ENCODE measurements at places on chromosomes 2 and 18.

- no peak for DNase-seq
These were observed 9.3 kb upstream of the KCNE4 start for GRCh38 chr2:223042704-223043118.

GRCh38 chr2:121670181-121670580 is 20.9 kb upstream of the CLASP1 start:
- DNase-seq: no peak

DNA sequence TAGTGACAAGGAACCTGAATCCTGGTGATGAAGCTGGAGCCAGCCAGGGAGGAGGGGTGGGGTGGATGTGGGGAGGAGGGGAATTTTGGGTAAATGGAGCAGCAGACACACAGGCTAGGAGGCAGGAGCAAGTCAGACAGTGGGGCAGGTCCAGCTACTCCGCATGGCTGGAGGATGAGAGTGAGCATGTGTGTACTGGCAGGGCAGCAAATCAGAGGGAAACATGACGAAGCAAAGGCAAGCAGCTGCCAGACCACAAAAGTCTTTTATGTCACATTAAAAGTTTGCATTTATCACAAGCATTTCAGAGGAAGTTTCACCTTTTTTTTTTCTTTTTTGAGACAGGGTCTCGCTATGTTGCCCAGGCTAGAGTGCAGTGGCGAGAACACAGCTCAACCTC is 11.9 kb upstream of the KIDINS220 start:
- DNase-seq: no peak

GRCh38 chr2:140597836-140598235 is 1533.0 kb downstream of the LRP1B start:
- peak; percentile 13 for DNase-seq

DNA sequence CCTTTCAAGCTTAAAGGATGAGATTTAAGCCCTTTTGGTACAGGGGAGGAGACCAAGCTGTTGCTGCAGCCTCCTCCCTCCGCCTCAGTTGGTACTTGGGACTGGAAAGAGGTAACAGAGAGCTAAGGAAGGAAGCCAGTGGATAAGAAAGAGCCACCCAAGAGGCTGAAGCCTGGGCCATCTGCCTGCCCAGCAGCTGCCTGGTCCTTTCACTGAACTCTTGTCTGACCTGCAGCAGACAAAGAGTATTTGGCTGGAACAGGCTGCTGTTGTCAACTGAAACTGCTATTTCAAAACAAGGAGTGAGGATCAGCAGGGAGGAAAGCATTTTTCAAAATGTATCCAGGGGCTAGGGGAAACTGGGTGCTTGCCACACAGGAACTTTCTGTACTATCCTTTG is 30.3 kb downstream of the TNS1 start:
- DNase-seq: no peak

DNA sequence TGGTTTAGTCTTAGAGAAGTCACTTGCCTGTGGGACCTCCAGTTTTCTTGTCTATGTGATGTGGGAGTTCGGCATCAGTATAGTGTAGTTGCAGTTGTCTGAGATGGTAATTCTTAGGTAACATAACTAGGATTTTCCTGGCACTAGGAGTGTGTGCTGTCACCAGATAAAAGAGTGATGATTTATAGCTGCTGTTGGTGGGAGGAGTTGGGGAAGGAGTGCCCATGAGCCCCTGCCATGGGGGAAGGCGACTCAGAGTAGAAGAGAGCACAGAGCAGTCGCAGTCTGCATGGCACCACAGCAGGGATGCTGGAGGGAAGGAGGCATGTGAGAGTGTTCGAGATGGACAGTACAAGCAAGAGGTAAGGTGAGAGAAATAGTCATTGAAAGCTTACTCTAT is 38.7 kb downstream of the ATP9B start:
- no peak for DNase-seq

- no peak for DNase-seq
These were observed 793 bp downstream of the CNRIP1 start for GRCh38 chr2:68318914-68319397.

DNA sequence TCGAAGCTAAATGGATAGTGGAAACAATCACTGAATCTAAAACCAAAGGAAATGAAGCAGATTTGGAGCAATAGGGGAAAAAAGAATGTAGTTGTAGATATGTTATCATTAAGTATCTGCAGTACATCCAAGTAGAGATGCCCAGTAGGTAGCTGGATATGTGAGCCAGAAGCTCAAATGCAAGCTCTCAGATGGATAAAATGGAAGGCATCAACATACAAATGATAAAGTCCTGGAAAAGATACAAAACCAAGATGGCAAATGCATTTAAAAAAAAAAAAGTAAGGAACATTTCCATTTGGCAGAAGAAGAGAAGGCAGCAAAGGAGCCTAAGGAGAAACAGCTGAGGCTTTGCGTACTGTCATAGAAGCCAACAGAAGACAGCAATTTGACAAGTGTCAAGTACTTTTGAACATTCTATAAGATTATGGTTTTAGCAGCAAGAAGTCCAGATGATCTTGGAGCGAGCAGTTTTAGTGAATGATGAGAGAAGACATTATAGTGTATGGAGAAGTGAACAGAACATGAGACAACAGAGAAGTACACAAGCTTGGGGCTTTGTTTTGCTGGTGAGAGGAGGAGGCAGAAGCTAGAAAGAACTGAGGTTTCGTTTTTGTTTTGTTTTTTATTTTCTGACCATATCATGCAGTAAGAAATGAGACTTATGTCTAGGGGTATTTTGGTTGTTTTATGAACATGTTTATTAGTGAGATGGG is 18.3 kb downstream of the ROCK2 start:
- no peak for DNase-seq

GRCh38 chr2:144514616-144515091 is 5.3 kb downstream of the ZEB2 start:
- no peak for DNase-seq

- DNase-seq: no peak
These were observed 16.5 kb upstream of the FIGN start for GRCh38 chr2:163752267-163752666.

- no peak for DNase-seq
These were observed 211.2 kb downstream of the TNS1 start for GRCh38 chr2:217791551-217791950.

GRCh38 chr2:105736145-105736544 is 8.6 kb upstream of the NCK2 start:
- no peak for DNase-seq

GRCh38 chr2:147133286-147133908 is 711.4 kb upstream of the ACVR2A start:
- DNase-seq: no peak

DNA sequence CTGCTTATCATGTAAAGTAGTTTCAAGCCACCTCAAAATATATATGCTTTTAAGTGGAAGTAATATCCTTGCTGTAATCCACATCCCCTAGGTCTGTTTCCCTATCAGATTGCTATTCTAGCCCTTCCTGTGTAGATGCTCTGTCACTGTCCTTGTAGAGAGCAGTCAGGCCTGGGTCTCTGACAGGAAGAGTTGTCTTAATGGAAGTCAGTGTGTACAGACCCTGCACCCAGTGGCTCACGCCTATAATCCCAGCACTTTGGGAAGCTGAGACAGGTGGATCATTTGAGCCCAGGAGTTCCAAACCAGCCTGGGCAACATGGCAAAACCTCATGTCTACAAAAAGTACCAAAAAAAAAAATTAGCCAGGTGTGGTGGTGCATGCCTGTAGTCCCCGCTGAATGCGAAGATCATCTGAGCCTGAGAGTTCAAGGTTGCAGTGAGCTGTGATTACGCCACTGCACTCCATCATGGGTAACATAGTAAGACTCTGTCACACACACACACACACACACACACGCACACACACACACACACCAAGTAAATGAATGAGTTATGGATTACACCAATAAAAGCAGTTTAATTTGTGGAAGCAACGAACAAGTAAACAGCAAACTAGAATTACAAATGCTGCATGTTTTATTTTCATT is 70.2 kb upstream of the DSC1 start:
- no peak for DNase-seq

- DNase-seq: no peak
These were observed 295.0 kb downstream of the SMAD2 start for GRCh38 chr18:47635416-47635815.

- no peak for DNase-seq
These were observed 853 bp downstream of the LANCL1 start for GRCh38 chr2:210475706-210476105.

GRCh38 chr2:6177811-6178210 is 485.6 kb downstream of the SOX11 start:
- DNase-seq: no peak

- DNase-seq: no peak
These were observed 68.6 kb upstream of the COL5A2 start for GRCh38 chr2:189248141-189248540.

DNA sequence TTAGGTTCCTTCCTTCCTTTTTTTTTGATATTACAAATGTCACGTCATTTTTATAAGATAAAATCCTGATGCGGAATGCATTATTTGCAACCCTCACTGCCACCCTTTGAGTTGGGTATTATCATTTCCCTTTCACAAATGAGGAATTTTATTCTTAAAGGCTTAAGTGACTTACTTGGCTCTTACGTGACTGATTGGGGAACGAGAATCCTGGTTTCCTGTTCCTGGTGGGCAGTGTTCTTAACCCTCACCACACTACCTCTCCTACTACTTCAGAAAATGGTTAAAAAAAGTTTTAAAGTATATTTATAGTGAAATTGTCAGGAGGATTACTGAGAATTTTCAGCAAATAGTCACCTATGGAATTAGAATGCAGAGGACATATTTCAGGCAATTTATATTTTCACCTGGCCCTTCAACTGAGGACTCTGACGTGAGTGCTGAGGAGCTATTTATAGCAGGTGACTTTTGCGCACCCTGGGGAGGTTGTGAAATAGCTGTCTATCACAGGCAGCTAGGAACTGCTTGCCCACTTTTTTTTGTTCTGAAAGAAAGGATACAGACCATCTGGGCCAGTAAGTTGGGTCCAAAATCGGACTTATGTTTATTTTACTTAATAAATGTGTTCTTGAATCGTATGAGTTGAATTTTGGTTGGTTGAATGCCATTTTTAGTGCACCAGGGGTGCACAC is 18.7 kb upstream of the RASGRP3 start:
- DNase-seq: no peak

- no peak for DNase-seq
These were observed 73.8 kb downstream of the RRM2 start for GRCh38 chr2:10196110-10196892.

DNA sequence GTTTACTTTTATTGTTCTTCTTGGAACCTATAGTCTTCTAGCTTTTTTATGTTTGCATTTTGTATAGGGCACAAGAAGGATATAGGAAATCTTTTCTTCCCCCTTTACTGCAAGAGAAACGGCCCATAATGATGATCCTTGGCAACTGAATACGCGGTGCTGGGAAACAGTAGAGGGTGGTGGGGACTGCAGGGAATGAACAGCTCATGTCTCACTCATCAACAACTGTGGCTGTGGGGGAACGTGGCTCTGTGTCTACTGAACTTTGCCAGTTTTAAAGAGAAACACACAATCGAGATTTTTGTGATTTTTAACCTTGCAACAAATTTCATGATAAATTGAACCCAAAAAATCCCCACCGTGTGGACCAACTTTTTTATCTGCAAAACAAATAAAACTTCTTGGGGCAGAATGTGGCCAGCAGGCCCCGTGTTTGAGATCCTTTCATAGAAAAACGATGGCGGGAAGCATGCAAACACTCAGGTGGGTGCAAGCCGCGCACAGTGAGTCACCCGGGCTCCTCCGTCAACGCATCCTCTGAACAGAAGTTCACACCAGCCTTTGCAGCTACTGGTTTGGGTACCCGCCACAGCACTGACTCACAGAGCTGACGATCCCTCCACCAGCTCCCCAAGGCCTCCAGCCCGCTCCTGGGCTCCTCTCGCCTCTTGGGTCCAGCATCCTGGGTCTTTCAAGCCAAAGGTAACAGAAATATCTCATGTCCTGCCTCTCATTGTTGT is 149.3 kb downstream of the COL6A3 start:
- DNase-seq: no peak

DNA sequence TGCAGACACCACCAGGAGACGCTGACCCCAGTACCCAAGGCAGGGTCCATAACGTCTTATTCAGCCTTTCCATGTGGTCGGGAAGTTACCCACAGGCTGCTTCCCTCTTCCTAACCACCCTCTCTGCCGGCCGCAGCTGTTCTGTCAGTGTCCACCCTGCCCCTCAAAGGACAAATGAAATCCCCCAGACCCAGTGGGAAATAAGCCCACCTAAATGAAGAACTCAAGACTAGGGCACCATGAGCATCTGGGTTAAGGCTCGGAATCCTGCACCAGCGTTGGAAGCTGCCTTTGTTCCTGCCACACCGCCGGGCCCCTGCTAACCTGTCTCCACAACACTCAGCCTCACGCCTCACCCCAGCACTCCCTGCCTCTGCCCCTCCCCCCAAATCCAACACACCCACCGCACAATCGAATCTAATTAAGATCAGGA is 21.7 kb downstream of the BCL11A start:
- no peak for DNase-seq

DNA sequence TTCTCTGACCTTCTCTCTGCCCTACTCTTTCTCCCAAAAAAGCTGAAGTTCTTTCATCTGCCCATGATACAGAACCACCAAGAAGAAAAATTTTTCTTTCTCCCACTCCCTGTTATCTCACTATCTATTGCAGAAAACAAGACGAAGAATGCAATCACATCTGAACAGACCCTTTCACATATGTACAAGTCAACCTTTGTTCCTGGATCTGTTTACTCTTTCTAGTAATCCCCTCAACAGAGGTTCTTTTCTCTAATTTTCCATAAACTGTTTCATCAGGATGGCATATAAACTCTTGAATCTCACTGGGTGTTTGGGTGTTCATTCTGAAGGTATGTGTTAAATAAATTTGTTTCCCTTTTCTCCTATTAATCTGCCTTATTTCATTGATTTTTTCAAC is 1262.7 kb upstream of the NRXN1 start:
- no peak for DNase-seq

- DNase-seq: no peak
These were observed 912.6 kb upstream of the FSHR start for GRCh38 chr2:50066873-50067272.

All from iPS DF 6.9 (cell line).